Mesothelial cell of epicardium (in vitro differentiated cells): ENCODE measurements at places on chromosomes 7 and 10.

DNA sequence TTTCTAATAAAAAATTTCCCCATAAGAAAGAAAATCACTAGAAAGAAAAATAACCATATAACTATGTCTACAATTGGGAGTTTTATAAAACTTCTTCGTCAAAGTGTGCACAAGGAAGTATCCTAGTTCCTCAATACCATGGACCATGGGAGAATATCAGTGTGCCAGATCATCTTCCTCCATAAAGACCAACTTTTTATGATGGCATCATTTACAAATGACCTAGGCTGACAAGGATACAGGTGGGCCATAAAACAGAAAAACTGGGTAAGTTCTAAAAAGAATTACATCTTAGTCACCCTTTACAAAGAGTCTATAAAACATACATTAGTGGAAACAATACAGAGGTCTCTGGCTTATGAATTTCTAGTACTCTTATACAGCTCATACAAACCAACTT, 303.2 kb downstream of the DOCK4 start:
- no peak for DNase-seq

- DNase-seq = no peak
Observed at GRCh38 chr7:95330961-95331337, 6.6 kb upstream of the PON1 start.

GRCh38 chr10:71260622-71261325, 48.4 kb downstream of the UNC5B start:
- no peak for DNase-seq

- DNase-seq = no peak
Observed at GRCh38 chr7:23373151-23374004, 74.2 kb downstream of the MALSU1 start.

DNA sequence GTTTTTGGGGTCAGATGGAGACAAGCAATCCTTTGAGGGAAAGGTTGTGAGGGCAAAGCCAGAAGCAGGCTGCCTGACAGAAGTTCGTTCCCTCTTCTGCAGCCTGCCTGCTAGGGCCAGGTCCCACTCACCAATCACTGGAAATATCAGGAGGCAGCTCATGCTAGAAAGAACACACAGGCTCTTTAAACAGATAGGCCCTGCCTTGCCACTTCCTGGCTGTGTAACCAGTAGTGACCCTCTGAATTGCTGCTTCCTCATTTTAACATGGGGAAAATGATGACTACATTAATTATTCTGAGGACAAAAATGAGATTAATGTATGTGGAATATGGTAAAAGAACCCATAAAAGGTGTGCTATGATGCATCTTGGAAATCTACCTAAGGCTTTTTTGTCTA, 50.5 kb upstream of the MRLN start:
- DNase-seq = no peak

GRCh38 chr10:986137-986825, 2.0 kb upstream of the GTPBP4 start:
- no peak for DNase-seq

- DNase-seq = no peak
Observed at GRCh38 chr10:1171182-1171581, 115.0 kb downstream of the WDR37 start.

DNA sequence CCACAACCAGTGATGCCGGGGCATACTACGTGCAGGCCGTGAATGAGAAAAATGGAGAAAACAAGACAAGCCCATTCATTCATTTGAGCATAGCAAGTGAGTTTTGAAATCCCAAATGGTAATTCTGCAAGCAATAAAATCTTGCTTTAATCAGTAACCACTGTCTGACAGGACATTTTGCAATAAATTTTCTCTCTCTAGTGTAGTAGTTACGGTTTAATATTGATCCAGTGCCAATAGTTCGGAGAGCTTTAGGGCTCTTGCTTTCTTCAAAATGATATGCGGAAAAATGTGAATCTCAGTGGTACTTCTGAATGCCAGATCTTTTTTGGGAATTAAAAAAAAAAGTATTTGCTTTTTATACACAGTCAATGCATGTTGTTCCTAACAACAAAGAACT, 520.4 kb downstream of the SDK1 start:
- no peak for DNase-seq

DNA sequence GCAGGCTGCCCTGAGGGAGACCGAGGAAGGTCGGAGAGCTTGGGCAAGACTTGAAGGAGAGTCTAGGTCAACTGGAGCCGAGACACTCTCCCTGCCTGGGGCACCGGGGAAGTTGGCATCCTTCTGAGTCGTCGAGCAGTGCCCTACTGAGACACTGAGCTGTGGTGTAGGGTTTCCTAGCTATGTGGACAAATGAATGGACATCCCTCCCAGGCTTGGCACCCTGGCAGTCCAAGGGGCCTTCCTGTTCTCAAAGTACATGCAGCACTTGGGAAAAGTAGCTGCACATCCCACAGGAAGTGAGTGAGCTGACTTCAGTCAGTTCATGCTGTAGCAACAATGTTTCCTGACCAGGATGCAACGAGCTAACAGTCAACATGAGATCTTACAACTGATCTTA, 57.2 kb upstream of the INPP5A start:
- DNase-seq = no peak

- DNase-seq = no peak
Observed at GRCh38 chr7:114864278-114864677, 57.6 kb upstream of the MDFIC start.

DNA sequence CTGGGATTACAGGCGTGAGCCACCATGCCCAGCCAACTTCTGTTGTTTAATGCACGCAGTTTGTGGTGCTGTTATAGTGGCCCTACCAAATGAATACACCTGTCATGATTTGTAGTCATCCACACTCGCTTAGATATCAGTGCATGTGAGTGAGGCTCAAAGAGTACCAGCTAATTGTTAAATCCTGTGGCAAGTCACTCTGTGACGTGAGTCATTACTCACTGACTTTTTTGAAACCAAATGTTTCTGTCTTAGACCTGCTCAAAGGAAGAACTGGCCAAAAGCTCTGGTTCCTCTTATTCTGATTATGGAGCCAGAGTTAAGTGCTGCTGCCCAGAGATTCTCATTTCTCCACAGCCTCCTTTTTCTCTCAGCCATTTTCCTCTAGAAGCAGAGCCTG, 109.4 kb downstream of the PRKAG2 start:
- no peak for DNase-seq

GRCh38 chr7:101582971-101583370, 46.1 kb downstream of the MYL10 start:
- DNase-seq = no peak

GRCh38 chr7:83502636-83503035, 146.3 kb downstream of the SEMA3E start:
- no peak for DNase-seq

DNA sequence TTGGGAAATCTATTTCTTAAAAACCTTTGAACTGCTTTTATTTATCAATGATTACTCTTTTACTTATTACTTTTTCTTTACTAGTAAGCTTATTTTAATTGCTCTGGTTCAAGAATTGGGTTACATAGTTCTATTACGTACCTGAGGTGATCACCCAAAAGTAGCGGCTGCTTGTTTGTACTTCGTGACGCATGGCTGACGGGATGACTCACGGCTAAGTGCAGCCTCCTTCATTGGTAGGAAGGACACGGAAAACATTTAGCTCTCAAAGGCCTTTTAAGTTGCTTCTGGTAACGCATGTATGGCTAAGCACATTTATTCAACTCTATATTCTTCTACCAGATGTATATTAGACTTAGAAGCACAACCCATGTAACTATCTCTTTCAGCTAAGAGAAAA, 285.8 kb upstream of the SP4 start:
- no peak for DNase-seq

GRCh38 chr10:74825371-74826141, 844 bp upstream of the KAT6B start:
- DNase-seq = peak; percentile 58

DNA sequence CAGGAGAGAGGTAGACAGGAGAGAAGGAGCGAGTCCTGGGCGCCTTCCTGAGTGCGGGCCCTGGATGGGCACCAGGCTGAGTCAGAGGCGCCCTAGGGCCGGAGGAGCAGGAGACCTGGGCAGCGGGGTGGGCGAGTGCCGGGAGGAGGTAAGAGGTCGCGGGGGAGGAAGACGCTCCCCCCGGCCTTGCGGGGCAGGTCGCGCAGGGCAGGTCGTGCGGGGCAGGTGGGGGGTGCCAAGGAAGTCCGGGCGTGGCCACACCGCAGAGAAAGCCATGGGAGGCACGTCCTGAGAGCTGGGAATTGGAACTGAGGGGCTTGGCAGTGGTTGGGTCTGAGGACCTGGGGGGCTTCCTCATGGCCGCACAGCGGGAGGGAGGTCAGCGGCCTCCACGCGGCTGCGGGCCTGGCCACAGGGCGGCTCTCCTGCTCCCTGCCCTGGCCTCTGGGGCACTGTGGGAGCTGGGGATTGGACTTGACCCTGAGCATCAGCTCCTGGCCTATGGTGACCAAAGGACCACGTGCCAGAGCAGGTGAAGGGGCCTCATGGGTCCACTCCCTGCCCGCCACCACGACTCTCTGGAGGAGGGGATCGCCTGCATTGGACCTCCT, 935 bp downstream of the MMP21 start:
- DNase-seq = no peak

- DNase-seq = no peak
Observed at GRCh38 chr7:75599244-75599781, 107.2 kb downstream of the SPDYE5 start.
